ENCODE measurements at places on chromosomes 16 and 17.

DNA sequence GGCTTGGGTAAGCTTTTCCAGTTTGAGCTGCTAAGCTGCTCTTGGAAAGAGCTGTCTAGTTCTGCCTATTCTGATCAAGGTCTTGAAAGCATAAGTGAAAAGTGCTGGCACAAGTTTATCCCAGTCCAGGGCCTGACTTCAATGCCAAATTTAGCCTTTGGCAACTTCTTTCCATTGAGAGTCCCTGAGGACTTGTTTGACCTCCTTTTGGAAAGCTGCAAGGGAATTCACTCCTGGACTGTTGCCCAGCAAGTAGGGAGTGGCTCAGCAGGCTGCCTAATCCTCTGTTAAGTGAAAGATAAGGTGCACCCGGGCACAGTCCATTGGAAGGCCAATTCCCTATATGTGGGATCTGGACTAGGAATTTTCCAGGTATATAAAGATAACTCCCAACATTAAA, 16.0 kb upstream of the TANC2 start:
- no peak for DNase-seq

GRCh38 chr16:56451753-56452689, 667 bp downstream of the OGFOD1 start:
- peak; percentile 7 for DNase-seq

- peak; percentile 16 for DNase-seq
Measured at GRCh38 chr16:24988593-24989338, 26.4 kb downstream of the ARHGAP17 start.

- DNase-seq, result no peak
Measured at GRCh38 chr17:20987511-20987910, 55.3 kb downstream of the USP22 start.

GRCh38 chr17:7687072-7687907, at the start of gene TP53:
TP53 (minus strand) TSS chr17:7687490; CDS start chr17:7676594, 10,896 bp downstream.
- DNase-seq, result peak; percentile 84

DNA sequence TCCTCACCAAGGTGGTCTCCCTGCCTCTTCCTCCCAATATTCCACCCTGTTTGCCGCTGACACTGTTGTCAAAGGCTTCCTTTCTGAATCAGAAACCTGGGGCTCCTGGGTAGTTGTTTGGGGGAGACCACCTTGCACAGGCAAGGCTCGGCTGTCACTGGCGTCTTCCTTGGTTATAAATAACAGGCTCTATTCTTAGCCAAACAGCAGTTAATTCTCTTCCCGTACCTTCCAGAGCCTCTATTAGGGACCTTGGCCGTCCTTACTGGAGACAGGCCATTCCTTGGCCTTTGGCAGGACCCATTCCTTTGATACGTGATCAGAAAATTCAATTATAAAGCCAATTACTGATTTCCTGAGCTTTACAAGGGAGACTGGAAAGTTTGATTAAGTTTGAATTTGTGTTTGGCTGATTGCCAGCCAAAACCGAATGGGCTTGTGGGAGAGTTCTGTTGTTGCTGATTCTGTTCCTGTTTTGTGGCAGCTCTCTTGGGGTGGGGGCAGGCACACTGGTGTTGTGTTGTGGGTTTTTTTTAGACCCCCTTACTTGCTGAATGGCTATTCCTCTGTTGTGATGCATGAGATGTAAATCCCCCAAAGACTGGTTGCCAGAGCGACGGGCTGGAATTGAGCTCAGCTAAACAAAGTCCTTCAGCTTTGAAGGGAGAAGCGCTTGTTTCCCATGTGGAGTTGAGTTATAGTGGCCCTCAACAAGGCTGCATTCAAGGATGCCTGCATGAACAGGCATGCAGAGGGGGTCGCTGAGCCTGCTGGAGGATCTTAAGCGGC, 104.6 kb downstream of the GNAO1 start:
- DNase-seq, result no peak

DNA sequence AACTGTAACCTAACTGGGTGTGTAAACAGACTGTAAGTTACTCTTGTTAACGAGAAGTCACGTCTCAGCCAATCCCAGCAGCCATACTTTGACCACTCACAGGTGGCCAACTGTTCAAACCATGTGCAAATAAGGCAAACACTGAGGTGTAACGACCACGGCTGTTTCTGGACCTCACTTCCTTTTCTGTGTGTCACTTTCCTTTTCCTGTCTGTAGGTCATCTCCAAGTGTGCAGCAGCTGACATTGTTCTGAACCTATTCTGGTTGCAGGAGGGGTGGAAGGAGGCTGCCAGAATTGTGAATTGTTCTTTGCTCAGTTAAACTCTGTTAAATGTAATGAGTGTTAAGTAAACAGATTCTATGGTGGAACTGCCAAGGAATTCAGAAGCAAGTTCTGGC, 627.4 kb downstream of the KCNJ2 start:
- no peak for DNase-seq

DNA sequence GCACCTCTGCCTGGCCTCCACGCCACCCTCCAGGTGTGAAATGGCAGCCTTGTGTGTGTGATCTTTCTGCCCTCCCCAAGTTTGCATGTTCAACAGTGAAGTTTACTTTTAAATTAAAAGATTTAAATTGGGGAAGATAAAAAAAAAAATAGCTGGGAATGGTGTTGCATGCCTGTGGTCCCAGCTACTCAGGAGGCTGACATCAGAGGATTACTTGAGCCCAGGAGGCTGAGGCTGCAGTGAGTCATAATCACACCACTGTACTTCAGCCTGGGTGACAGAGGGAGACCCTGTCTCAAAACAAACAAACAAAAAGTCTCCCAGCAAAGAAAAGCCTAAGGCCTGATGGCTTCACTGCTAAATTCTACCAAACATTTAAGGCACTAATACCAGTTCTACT, 35.4 kb upstream of the RNF43 start:
- DNase-seq, result no peak

DNA sequence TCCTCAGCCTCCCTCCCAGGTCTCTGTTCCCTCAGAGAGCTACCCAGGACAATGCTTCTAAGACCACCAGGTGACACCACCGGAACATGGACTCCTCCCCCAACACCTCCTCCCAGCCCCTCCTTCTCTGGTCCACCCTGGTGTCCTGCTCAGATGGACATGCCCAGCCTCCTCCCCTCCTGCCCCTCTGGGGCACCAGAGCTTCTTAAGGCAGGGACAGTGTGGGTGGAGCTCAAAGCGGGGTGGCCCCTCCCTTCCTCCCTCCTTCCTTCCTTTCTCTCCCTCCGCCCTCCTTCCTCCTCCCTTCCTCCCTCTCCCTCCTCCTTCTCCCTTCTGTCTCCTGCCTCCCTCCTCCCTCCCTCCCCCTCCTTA, 22.7 kb downstream of the TRPV3 start:
- DNase-seq, result no peak

DNA sequence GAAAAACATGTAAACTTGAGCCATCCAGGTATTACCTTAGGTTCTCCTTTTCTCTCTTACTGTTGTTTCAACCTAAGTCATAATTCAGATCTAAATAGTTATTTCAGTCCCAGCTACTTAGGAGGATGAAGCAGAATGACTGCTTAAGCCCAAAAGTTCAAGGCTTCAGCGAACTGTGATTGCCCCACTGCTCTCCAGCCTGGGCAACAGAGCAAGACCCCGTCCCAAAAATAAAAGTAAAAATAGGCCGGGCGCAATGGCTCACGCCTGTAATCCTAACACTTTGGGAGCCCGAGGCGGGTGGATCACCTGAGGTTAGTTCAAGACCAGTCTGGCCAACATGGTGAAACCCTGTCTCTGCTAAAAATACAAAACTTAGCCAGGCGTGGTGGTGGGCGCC, 9.6 kb downstream of the MEIOB start:
- DNase-seq, result no peak

GRCh38 chr16:75311383-75311938, 60.0 kb upstream of the BCAR1 start:
- no peak for DNase-seq

DNA sequence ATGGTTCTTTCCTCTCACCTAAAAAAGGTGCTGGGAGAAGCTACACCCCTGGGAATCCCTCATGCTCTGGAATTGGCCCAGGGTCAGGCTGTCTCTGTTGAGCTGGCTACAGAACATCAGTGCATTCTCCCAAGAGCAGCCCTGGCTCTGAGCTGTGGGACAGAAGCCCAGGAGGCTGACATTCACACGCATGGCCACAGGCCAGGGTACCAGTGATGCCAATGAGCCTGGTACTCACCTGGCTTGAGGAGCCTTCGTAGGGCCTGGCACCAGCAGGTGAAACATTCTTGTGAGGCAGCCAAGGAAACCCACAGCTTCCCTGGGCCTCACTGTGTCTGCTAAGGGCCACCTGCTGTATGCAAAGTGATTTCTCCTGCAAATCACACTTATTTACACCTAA, 121.7 kb upstream of the CCL2 start:
- DNase-seq, result no peak

DNA sequence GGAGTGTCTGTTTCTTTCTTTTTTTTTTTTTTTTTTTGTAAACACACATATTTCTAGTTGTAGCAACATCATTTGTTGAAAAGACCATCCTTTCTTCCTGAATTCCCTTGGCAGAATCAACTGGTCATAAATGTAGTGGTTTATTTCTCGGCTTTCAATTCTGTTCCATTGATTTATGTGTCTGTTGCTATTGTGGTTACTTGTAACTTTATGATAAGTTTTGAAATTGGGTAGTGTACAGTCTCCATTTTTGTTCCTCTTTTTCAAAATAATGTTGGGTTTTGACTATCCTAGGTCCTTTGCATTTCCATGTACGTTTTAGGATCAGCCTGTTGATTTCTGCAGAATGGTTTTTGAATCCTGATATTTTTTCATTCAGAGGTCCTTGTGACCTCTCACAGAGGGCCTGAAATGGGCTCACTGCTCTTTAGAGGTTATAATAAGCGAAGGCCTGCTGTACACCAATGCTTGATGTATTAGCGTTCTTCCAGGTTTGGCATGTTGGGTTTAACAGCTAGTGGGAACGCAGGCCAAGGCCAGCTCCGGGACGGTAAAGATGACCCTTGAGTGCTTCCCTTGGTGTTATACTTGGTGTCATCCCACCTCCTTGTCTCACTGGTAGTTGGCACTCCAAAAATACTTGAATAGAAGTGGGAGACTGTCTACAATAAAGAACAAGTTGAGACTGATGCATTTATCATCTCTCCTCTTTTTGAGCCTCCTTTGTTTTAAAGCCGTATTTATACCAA, 43.8 kb downstream of the ZNRF1 start:
- no peak for DNase-seq

- no peak for DNase-seq
Measured at GRCh38 chr17:27549251-27549893, 81.6 kb upstream of the LGALS9 start.

GRCh38 chr16:72018470-72018869, 9.9 kb downstream of the DHODH start:
- no peak for DNase-seq

GRCh38 chr17:39264119-39264518, 38.4 kb upstream of the STAC2 start:
- no peak for DNase-seq

GRCh38 chr17:82235056-82235774, 6.4 kb downstream of the SLC16A3 start:
- no peak for DNase-seq

GRCh38 chr17:14604591-14605266, 303.8 kb downstream of the HS3ST3B1 start:
- DNase-seq, result no peak

DNA sequence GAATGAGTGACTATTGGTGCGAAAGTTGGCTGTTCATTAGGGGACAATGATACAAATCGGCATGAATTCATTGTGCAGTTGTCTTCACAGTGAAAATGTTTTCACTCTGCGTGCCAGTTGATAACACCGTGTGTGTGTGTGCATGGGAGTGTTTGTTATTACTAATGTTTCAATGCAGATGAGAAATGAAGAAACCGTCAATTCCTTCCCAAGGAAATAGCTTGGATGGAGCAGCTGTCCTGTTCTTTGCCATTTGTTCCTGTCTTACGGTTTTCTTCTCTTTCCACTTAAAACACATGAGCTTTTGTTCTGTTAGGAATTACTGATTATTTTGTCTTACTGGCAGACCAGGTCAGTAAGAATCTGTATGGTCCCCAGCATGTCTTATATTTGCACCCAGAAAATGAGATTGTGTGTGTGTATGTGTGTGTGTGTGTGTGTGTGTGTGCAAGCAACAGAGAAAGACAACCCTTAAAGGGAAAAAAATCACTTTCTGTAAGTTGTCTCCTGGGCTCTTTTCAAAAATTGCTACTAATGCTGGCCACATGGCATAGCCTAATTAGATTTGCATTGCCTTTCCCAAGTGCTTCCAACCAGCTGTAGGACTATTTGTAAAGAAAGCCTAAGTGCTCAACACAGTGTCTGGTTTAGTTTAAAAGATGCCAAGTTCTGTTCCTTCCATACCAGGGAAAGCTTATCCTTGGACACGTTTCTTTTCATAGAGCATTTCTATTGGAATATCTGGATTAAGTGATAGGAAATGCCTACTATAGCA, 23.8 kb downstream of the SHISA9 start:
- no peak for DNase-seq

DNA sequence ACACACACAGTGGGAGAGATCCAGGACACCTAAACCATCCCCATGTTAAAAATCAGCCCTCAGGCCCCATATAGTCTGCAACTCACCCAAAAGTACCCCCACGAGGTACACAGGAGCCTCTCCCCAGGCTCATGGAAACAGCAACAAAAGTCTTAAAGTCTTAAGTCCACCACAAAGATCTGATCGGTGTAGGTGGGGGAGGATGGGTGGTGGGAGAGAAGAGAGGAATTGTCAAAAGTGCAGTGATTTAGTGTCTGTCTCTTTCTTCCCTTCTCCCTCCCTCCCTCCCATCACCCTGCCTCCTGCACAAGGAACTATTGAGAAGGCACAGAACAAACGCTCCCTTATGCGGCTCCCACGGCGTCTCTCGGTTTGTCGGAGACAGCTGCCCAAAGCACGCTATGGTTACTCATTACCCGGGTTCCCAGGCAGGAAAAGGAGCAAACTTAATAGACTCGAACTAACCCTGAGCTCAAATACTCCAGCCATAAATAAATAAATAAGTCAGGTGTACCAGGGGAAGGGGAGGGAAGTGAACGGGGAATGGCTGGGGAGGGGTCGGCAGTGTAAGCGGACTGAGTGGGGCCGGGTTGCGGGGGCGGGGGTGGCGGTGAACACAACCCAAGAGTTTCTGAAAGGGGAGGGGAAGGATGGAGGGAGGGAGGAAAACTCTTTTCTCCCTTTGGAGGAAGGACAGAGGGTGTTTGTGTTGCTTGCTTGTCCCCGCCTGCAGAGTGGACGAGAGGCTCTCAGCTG, 477.4 kb downstream of the SLC39A11 start:
- no peak for DNase-seq

GRCh38 chr17:76318586-76318985, 10.5 kb upstream of the QRICH2 start:
- no peak for DNase-seq

DNA sequence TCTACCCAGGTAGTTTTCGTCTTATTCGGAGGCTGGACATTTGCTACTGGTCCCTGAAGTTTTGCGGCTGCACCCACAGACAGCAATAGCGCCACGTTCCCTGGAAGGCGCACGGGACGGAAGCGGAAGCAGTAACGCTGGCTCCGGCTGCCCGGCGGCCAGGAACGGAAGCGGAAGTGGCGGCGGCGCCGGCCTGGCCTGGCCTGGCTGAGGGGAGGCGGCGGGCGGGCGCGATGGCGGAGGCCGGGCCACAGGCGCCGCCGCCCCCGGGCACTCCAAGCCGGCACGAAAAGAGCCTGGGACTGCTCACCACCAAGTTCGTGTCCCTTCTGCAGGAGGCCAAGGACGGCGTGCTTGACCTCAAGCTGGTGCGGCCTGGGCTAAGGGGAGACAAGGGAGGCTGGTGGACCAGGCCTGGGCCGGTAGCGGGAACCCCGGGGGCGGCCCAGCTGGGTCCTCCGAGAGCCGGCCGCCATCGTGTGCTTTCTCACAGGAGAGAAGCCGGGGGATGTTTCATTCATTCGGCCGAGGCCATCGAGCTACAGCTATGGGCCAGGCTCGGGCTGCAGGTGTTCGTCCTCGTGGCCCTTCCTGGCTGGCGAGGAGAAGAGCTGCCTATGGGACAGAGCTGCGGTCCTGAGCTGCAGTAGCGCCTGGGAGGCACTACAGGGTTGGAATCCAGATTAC, at the start of gene E2F4:
TSS of gene E2F4 (plus strand) at position 161 of the 687 bp plus-strand sequence. CDS start at position 234, 73 bp downstream.
- DNase-seq, result peak; percentile 86

Measured in stimulated activated CD4-positive, alpha-beta T cell treated with anti-CD3 and anti-CD28 coated beads, Interleukin-4, amount 100 ng/mL, for 1 hour (primary cell).